Stimulated activated CD4-positive, alpha-beta T cell treated with anti-CD3 and anti-CD28 coated beads, Interleukin-4, amount 100 ng/mL, for 1 hour (primary cell): ENCODE measurements at places on chromosomes 6 and 20.

- DNase-seq = no peak
These were observed 217.9 kb upstream of the ZNF217 start for GRCh38 chr20:53811577-53811976.

GRCh38 chr6:95448208-95448607 is 129.1 kb upstream of the MANEA start:
- DNase-seq = no peak

GRCh38 chr6:136511926-136512325 is 38.3 kb downstream of the MAP7 start:
- no peak for DNase-seq

DNA sequence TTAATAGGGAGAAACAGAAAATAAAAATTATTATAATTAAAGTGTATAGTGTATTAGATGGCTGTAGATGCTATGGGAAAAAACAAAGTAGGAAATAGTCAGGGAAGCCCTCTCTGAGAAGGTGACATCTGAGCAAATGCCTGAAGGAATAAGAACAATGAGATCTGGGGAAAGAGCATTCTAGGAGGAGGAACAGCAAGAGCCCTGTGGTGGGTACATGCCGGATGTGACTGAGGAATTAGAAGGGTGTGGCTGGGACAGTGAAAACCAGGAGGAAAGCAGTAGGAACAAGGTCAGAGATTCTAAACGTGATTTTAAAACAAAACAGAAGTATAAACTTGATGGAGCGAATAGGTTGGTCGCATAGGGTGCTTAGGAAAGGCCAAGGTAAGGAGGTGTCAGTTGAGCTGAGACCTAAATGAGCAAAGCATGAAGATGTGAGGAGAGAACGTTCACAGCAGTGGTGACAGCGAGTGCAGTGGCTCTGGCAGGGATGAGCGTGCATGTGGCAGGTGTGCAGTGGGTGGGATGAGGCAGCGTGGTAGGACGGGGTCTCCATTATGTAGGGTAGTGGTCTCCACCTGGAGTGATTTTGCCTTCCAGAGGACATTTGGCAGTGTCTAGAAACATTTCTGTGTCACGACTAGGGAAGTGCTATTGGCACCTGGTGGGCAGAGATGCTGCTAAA is 97.1 kb upstream of the MRPS10 start:
- DNase-seq = no peak
